ENCODE measurements at places on chromosomes 2 and 18.
A peak's percentile ranks its signal among the peaks of the same experiment; 100 is the strongest.

GRCh38 chr2:15943378-15944280 is 3.3 kb downstream of the MYCN start:
- DNase-seq = peak; percentile 73

- DNase-seq = no peak
Observed at GRCh38 chr2:30259827-30260679, 28.7 kb downstream of the LBH start.

DNA sequence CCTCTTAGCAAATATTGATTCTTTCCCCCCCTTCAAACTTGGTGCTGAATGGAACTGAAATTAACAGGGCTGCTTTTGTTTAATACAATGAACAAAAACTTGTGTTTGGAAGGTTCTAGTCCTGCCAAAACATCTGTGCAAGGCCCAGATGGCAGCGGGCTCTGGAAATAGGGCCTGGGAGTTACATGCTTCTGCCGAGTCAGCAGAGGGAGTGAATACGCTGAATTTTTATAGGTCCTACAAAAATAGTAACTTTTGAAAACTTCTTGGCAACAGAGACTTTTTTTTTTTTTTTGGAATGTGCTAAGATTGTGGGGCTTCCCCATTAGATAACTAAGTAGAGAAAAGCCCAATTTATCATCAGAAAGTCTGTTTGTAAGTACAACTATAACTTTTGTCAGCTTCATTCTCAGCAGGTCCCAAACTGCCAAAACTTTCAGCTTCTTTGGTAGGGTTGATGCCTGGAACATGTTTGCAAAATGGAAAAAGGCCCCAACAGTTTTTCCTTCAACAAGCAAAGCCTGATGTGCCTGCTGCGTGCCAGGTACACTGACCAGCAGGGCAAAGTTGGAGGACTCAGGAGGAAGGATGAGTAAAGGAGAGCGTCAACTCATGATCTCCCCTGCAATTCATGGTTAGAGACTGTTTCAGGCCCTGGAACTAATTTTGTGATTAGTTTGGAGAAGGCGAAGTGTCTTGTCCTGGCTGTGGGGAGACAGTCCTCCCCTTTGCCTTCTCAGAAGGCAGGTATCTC is 45.1 kb upstream of the HDAC4 start:
- peak; percentile 94 for DNase-seq

DNA sequence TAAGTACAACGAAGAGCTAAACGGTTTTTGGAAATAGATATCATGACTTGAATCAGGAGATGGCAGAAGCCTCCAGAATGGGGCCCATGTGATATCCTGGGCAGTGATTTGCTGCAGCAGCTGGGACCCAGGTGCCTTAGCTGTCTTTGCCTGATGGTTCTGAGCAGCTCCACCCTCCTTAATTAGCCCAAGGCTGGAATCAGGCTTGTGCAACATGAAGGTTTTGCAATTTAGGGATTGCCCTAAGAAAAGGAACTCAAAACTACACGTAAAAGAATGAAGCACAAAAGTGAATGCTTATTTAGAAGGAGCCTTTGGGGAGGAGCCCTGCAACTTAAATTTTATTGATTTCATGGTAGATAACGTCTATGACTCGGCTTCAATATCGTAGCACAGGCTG is 17.3 kb upstream of the CNDP2 start:
- DNase-seq = no peak

- DNase-seq = no peak
Observed at GRCh38 chr2:237692601-237693290, 65.4 kb downstream of the LRRFIP1 start.

GRCh38 chr18:2459886-2460285 is 111.4 kb downstream of the METTL4 start:
- no peak for DNase-seq

- no peak for DNase-seq
Observed at GRCh38 chr18:8960740-8961657, 141.5 kb upstream of the NDUFV2 start.
